Tibial nerve (tissue), 4 donors: ENCODE measurements at places on chromosomes 12 and 14. TPM values are rescaled to one million over a fixed set of nuclear protein-coding genes. Genes with fewer than 3 reads are reported as not detected.

GRCh38 chr14:41403360-41403759, 203.3 kb upstream of the LRFN5 start:
- H3K36me3 ChIP-seq: no peaks in the 10 kb centered on the region
- H3K4me1 ChIP-seq: no peaks in the 10 kb centered on the region
- H3K27me3 ChIP-seq: no peaks in the 10 kb centered on the region
- H3K27ac ChIP-seq: no peak overlapping the region

DNA sequence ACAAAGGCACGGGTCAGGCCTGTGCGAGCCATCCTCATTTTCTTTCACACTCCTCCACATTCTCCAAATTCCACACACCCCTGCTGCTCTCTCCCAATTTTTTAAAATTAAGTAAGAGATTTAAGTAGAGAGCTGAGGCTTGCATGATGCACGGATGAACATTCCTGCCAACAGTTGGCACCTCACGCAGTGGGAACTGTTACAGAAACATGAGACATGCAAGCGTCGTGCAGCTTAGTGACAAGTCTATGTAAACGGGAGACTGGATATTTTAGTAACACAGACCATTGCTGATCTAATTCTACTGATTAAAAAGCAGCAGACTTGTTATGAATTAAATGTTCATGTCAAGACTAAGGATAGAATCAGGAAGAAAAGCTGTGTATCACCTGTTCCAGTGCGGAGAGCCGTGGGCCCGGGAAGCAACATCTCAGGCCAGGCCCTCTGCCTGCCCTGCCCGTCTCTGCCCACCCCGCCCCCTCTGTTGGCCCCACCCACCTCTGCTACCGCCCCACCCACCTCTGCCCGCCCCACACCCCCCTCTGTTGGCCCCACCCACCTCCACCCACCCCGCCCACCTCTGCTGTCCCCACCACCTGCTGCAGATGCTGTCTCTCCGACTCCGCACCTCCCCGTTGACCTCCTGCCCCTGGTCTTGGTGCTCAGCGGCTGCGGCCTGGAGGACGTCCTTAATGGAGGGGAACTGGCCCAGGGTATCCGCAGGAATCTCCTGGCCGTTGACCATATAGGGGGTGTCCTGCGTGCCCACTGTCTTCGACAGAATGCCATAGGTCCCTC, 21.2 kb downstream of the GOLGA3 start:
- H3K36me3 ChIP-seq: peaks cover 97% of the 10 kb centered on the region
- H3K4me3 ChIP-seq: no peak overlapping the region
- no peak overlapping the region for H3K27ac ChIP-seq
- no peaks in the 10 kb centered on the region for H3K27me3 ChIP-seq
- DNase-seq: no peak

DNA sequence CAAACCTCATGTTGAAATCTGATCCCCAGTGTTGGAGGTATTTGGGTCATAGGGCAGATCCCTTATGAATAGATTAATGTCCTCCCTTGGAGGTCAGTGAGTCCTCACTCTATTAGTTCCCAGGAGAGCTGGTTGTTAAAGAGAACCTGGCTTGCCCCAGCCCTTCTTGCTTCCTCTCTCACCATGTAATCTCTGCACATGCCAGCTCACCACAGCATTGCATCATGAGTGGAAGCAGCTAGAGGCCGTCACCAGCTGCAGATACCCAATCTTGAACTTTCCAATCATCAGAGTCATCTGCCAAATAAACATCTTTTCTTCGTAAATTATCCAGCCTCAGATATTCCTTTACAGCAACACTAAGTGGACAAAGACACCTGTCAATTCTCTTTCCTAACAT, 161.8 kb upstream of the IGF1 start:
- H3K36me3 ChIP-seq: no peaks in the 10 kb centered on the region
- no peak overlapping the region for H3K27ac ChIP-seq
- H3K4me1 ChIP-seq: no peaks in the 10 kb centered on the region
- no peak for DNase-seq

DNA sequence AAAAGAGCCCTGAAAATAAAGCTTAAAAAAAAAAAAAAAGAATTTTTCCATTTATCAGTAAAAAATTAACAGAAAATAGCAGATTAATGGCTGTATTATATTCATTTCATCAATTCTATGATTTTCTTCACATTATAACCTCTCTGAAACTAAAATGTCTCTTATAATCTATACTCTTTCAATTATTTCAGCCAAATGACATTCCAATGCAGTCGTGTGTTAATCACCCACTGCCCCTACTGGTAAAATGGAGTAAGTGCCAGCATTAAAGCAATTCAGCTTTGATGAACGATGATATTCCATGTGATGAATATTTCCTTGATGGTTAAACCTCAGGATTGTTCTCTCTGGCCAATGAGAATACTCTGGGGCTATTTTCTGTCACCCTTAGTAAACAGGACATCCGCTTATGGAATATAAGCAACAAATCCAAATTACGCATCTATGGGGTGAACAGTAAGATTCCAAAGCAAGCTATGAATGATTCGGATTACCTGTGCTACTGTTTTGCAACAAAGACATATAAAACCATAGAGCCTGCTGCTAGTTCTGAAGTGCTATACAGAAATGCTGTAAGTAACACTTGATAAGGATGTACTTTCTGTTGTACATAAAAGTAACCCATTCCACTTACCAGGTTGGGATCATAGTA, 20.3 kb upstream of the SYCP3 start:
- no peaks in the 10 kb centered on the region for H3K36me3 ChIP-seq
- H3K27me3 ChIP-seq: no peaks in the 10 kb centered on the region
- DNase-seq: no peak
- no peaks in the 10 kb centered on the region for H3K4me1 ChIP-seq

GRCh38 chr12:104788840-104789271, 169.2 kb downstream of the SLC41A2 start:
- H3K4me3 ChIP-seq: no peak overlapping the region
- no peak overlapping the region for H3K27ac ChIP-seq
- no peaks in the 10 kb centered on the region for H3K36me3 ChIP-seq
- no peaks in the 10 kb centered on the region for H3K4me1 ChIP-seq

DNA sequence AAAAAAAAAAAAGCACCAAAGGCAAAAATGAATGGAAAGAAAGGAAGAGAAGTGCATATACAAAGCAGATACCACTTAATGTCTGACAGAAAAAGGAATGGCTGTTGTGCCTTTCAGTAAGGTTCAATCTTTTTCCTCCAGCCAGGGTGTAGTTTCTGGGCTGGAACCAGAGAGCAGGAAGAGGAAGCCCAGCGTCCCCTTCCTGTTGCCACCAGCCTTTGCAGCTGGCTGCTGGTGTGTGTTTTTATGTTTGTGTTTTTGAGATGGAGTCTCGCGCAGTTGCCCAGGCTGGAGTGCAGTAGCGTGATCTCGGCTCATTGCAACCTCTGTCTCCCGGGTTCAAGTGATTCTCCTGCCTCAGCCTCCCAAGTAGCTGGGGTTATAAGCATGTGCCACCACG, 64.6 kb upstream of the LTA4H start:
- no peak overlapping the region for H3K4me3 ChIP-seq
- H3K27me3 ChIP-seq: no peaks in the 10 kb centered on the region
- no peaks in the 10 kb centered on the region for H3K4me1 ChIP-seq
- H3K36me3 ChIP-seq: no peaks in the 10 kb centered on the region
- H3K27ac ChIP-seq: no peak overlapping the region
- no peak for DNase-seq

The CCDC177 gene
- total RNA-seq: not detected

- no peaks in the 10 kb centered on the region for H3K36me3 ChIP-seq
- peaks cover 6% of the 10 kb centered on the region for H3K4me1 ChIP-seq
- H3K27me3 ChIP-seq: no peaks in the 10 kb centered on the region
- DNase-seq: no peak
- no peak overlapping the region for H3K4me3 ChIP-seq
These were observed 603.9 kb downstream of the FSCB start for GRCh38 chr14:43903209-43903608.
